ENCODE measurements at places on chromosomes 2 and 18. TPM values are rescaled to one million over a fixed set of nuclear protein-coding genes. Genes with fewer than 3 reads are reported as not detected.

Gene SPATS2L
- 8.4 TPM for total RNA-seq

Gene MROH2A
- 0.66 TPM for total RNA-seq

Gene ALPG
- 0.25 TPM for total RNA-seq

Gene FBXO48
- total RNA-seq: 0.71 TPM

Gene GBX2
- 22.2 TPM for total RNA-seq

Gene GNLY
- total RNA-seq: 0.11 TPM

Gene WDPCP
- 17.3 TPM for total RNA-seq

Gene ZNF385B
- not detected for total RNA-seq

Gene CFC1
- total RNA-seq: 99.9 TPM

Gene SCYGR4
- 0.39 TPM for total RNA-seq

Gene ALPI
- 0.49 TPM for total RNA-seq

Gene DSG2
- 6.2 TPM for total RNA-seq

Gene CABLES1
- total RNA-seq: 0.56 TPM

Gene IAH1
- total RNA-seq: 36.0 TPM

Gene ALK
- 0.91 TPM for total RNA-seq

Gene EFHD1
- total RNA-seq: 2.8 TPM

Gene LOXHD1
- total RNA-seq: 0.10 TPM

Gene ST8SIA5
- total RNA-seq: 2.8 TPM

Gene LIPG
- 34.1 TPM for total RNA-seq

Gene DSG4
- total RNA-seq: not detected

Gene ZEB2
- total RNA-seq: 56.1 TPM

Gene PDE11A
- 6.9 TPM for total RNA-seq
